ENCODE measurements at places on chromosomes 4 and X.

DNA sequence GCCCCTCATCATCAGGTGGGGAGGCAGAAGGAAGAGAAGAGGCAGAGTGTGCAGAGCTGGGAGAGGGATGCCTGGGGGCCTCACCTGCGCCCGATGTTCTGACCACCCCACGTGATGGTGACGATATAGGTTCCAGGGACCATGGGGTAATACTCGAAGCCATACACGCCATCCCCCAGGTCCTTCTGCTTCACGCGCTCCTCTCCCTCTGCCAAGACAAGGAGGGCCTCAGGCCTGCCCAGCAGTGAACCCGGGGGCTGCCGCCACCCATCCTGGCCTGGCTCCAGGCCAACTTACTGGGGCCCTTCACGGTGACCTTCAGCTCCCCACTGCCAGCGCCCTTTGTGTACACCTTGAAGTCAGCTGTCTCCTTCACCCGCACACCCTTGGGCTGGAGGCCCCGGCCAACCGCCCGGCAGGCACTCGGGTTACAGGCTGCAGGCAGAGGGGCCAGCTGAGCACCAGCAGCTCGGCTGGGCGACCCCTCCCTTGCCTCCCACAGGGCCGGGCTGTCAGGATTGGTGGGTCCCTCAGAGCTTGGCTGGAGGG is 9.3 kb downstream of the FLNA start:
- no peak for DNase-seq

GRCh38 chr4:107736924-107737448 is 17.0 kb upstream of the PAPSS1 start:
- DNase-seq = no peak

DNA sequence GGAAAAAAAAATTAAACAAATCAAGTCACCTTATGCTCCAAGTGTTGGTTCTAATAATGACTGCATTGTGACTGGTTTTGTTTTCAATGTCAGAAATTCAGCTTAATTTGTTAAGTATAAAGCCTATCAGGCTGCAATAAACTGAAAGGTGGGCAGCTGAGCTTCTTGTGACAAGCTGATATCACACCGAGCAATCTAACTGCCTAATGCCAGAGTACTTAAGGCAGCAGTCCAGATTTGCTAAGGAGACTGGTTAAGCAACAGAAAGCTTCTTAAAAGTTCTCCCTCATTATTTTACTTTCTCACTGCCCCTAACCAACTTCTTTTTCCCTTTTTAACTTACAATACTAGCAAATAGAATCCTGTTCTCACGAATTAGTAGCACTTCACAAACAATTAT is 201.0 kb downstream of the MAB21L2 start:
- no peak for DNase-seq

GRCh38 chr4:168509786-168510185 is 12.9 kb downstream of the PALLD start:
- no peak for DNase-seq

- no peak for DNase-seq
Observed at GRCh38 chr4:80539190-80539589, 203.7 kb downstream of the CFAP299 start.

GRCh38 chrX:16653424-16653823 is 3.5 kb downstream of the S100G start:
- no peak for DNase-seq

All from smooth muscle cell of the brain vasculature (primary cell).